Substantia nigra (tissue), 51 donors: ENCODE measurements at places on chromosomes 6 and 20.

DNA sequence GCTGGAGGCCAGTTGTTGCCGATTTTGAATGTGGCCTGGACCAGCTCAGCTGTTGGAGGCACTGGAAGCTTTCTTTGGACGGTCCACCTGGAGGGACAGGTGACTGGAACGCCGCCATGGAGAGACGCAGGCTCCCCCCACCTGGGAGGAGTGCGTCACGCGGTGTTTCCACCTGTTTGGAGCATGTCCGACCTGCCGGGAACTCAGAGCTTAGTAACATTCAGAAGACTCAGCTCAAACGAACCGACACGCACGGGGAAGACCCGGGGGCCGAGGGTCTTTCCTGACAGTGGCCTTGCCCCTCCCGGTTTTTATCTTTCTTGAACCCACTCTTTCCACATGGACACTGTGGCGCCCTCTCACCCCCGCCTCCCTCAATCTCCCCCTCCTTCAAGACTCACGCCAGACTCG is 141.6 kb downstream of the SMOC2 start:
- no peak for DNase-seq

- DNase-seq = peak; percentile 56
Observed at GRCh38 chr6:161370880-161371279, 97.0 kb upstream of the AGPAT4 start.

DNA sequence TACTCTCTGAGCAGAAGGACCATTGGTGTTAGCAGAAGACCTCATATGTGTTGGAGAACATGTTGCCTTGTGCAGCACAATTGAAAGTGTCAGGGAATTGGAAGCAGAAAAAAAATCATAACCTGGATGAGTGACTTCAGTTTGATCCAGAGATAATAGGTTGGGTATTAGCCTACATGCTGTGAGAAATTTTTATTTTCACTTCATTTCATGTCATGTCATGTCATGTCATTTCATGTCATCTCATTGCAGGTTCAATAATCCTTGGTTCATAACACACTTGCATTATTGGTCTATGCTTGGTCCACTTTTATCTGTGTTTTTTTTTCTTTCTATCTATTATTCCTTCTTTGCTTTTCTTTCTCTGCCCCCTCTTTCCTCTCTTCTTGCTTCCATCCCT is 34.3 kb downstream of the AKAP7 start:
- no peak for DNase-seq

GRCh38 chr6:4281341-4282293 is 146.2 kb upstream of the ECI2 start:
- no peak for DNase-seq

- DNase-seq = no peak
Observed at GRCh38 chr6:1066449-1067090, 245.3 kb upstream of the FOXQ1 start.

DNA sequence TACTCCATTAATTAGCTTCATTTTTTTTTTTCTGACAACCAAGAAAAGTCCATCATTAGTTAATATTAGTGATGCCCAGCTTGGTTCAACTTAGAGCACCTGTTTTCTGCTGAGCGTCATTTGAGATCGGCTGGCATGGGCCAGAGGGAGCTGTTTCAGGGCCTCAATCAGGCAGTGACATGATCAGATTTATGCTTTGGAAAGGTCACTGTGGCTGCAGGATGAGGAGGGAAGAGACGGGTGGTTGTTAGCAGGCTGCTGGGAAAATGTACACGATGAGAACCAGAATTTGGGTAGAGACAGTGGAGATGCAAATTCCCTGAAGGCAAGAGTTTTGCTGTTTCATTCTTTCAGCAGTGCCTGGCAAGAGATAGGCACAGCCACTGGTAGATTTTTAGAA is 4.4 kb upstream of the STX16 start:
- DNase-seq = no peak

DNA sequence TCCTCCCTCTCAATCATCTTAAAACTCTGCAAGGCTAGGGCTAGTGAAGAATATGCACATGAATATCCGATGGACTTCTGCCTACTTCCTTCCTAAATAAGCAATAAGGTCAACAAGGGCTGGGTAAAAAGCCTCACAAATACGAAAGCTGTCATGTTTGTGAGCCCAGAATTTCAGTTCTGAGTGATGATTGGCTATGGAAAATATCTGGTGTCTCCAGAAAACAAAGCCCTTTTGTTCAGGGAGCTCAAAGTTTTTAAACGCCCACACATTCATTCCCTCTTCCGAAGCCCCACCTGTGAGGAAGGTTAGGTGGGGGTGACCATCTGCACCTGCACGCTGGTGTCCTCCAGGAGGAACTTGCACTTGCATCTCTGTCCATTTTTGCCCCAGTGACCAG is 126.9 kb upstream of the ARMC2 start:
- no peak for DNase-seq

GRCh38 chr20:44123874-44124535 is 63.0 kb downstream of the JPH2 start:
- no peak for DNase-seq

DNA sequence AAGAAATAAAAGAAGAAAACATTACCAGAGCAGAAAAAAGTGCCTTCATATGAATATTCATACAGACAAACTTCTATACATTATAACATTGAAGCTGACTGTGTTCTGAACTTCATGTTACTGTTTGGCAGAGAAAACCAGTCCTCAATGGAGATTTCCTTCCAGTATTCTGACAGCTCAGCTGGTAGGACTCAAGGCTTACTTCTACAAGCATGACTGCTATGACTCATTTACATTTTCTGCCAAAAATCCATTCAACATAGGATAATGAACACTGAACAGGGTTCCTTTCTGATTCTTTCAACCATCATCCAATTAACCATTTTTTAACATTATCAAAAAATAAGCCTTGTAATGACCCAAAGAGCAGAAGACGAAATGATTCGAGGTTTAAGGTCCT is 25.4 kb downstream of the COL9A1 start:
- no peak for DNase-seq

DNA sequence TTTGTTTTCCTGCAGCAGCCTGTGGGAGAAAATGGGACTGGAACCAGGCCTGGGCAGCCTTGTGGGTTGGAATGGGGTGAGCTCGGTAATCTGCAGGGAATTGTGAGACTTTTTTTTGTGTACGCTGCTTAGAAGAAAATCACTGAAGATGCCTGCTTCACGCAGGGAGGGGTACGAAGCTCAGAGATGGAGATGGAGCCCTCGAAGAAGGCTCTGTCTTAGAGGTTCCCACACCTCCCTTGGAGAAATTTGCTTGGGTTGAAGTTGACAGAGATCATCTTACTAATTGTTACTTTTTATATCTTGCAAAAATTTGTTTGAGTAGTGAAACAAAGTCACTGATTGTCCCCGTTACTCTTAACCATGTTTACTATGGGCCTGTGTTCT is 894 bp downstream of the PYGB start:
- DNase-seq = no peak

- DNase-seq = no peak
Observed at GRCh38 chr20:11186301-11187008, 512.7 kb upstream of the JAG1 start.

GRCh38 chr6:123211777-123212545 is 215.9 kb downstream of the CLVS2 start:
- DNase-seq = no peak

GRCh38 chr6:111871207-111871606 is 2.0 kb downstream of the FYN start:
- DNase-seq = no peak

DNA sequence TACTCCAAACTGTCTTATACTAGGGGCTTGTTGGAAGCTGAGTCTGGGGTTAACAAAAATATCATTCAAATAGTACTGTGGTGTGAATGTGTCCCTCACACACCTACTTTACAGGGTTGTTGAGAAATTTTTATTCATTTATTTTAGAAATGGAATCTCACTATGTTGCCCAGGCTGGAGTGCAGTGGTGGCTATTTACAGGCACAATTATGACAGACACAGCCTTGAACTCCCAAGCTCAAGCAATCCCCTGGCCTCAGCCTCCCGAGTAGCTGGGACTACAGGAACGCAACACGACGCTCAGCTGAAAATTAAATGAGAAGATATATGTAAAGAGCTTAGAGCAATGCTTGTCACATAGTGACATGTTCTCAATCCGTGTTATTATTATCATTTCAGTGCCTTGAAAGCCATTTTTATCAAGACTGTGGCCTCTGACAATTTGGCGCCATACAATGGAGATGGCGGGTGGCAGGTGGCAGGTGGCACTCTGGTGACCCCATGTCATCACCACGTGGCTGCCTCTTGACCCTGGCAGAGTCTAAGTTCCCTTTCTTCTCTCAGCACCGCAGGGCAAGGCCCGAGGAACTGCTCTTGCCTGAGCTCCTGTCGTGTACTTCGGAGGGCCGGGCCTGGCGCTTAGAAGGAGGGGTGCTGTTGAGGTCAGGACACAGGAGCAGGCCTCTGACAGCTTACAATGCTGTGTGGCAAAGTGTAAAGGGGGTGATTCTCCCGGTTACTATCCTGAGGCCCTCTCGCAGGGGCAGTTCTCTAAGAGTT is 64.5 kb downstream of the STX11 start:
- no peak for DNase-seq

- DNase-seq = no peak
Observed at GRCh38 chr6:147285087-147285855, 81.1 kb downstream of the STXBP5 start.

DNA sequence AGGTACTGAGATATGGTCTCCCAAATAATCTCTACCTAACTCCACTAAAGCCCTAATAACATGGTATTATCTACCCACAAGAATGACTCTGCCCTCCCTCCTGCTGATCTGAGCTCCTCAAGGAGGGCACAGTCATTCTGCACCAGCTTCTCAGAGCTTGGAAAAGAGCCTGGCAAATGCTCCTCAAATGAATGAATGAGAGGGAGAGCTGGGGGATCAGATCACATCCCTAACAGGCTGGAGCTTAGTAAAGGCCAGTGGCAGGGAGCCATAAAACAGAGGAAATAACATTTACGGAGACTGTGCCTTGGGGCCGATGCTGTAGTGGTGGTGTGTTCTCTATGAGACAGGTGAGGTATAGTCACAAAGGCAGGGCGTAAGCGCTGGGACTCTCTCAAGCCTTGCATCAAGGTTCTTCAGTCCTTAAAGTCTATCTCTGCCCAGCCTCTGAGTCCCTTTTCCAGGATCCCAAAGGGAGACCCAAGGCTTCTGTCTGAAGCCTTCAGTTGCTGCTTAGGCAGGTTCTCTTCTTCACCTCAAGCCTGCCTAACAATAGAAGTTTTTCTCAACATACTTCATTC is 7.2 kb upstream of the NNAT start:
- no peak for DNase-seq

GRCh38 chr6:160919723-160920440 is 71.7 kb upstream of the MAP3K4 start:
- no peak for DNase-seq

DNA sequence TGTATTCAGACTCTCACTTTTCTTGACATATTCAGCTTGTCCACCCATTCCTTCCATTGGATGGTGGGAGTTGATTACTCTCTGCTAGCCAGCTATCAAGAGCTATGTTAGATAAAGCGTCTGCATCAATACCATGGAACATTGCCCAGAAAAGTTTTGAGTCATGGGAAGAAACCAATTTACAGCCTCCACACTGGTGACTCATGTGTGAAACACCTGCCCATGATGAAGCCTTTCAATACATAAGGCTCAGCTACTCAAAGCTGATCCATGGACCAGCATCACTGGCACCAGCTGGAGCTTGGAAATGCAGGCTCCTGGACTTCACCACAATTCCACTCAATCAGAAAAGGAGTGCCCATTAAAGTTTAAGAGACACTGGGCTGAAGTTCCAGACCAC is 16.1 kb downstream of the PLA2G7 start:
- no peak for DNase-seq

DNA sequence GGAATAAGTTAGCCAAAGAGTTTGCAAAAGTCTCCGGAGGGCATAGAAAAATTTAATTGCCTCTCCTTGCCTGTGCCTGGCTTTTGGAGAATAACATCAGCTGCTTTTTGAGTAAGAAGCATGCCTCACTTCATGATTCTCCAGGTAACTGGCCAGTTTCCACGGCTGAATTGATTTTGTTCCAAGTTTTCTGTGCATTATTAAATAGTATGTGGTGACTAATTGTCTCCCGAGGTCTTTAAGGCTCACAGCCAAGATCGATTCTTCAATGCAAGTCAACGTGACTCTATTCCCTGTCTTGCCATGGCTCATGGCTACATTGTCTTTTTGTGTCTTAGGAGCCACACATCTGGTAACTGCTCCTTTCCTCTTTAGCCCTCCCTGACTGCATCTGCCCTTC is 54.2 kb downstream of the CNR1 start:
- DNase-seq = no peak

- no peak for DNase-seq
Observed at GRCh38 chr20:15487030-15487429, 1086.2 kb downstream of the KIF16B start.

GRCh38 chr20:13648291-13649228 is 9.8 kb upstream of the TASP1 start:
- no peak for DNase-seq

DNA sequence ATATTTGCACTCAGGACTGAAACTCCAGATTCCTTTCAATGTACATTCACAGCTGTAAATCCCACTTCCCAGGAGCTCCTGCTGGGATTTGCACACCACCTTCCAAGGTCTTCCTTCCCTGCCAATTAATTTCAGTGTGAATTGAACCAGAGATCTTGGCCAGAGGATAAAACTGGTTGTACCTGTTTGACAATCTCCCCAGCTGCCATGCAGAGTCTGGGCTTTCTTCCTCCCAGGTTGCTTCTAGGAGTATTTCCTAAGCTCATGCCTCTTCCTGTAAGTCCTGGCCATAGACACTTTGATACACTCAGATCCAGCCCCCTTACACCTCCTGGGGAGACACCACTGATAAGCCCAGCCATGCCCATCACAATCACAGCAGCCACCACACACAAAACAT is 15.6 kb downstream of the MAFB start:
- DNase-seq = no peak

- DNase-seq = peak; percentile 29
Observed at GRCh38 chr20:48668451-48668946, 159.3 kb downstream of the PREX1 start.

- no peak for DNase-seq
Observed at GRCh38 chr20:276620-277495, 13.7 kb downstream of the C20orf96 start.

DNA sequence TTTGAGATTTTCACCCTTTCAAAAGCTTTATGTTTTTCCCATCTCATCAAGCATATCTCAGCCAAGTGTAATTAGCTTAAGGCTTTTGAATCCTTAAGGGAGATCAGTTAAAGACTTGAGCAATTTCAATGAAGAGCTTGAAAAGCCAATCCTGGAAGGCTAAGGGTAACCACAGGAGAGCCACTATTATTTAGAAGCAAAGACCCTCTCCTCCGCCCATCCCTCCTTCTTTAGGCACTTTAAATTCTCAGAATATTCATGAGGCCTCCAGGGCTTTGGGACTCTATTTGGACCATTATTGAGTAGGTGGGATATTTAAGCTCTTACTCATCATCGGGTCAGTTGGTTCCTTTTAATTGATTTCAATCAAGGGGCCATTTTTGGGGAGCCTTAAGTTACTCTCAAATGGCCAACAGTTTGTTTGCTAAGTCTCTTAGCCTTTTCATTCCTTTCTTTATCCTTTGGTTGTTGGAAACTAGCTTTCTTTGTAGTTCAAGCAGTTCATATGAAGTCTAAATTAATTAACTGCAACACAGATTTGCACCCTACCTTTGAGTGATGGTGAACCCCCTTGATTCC is 567.2 kb downstream of the KIF16B start:
- no peak for DNase-seq

GRCh38 chr20:4613184-4613583 is 108.5 kb upstream of the PRND start:
- no peak for DNase-seq
